Hepatic stellate cell (primary cell): ENCODE measurements at places on chromosomes 5 and 9.

DNA sequence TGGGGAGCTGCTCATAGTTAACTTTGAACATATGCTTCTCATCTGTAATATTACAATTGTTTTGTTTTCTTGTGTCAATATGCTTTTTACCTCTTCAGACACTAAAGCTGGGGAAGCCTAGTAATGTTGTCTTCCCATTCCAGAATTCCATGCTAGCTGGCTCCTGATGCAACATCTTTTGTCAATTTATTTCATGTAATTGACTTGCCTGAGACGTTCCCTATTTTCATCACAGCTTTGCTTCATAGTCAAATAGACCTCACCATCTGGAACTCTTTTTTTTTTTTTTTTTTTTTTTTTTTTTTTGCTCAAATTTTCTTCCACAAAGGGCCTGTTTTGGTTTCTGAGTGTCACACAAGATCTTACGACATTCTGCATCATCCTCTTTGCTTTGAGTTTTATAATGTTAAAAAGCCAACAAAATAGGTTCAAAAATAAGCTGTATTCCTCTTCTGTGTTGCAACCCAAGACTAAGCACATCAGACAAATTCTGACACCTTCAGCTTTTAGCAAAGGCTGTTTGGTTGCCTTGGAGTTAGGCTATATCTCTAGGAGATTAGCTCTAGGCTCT is 235.2 kb downstream of the NR3C1 start:
- DNase-seq = no peak

DNA sequence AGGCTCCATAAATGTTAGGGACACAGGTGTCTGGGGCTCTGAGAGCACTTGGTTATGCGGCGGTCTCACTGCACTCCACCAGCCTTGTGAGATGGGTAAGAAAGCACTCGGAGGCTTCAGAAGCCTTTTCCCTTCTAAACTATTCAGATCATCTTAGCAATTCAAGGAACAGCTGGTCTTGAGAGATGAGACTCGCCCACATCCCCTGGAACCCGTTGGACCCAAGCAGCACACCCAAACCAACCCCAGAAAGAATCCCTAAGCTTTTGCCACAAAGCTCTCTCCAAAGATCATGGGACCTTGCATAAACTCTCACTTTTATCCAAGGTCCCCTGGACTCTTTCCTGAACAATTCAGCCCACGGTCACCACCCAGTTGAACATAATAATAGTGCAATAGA is 90.2 kb downstream of the RAPGEF1 start:
- no peak for DNase-seq

DNA sequence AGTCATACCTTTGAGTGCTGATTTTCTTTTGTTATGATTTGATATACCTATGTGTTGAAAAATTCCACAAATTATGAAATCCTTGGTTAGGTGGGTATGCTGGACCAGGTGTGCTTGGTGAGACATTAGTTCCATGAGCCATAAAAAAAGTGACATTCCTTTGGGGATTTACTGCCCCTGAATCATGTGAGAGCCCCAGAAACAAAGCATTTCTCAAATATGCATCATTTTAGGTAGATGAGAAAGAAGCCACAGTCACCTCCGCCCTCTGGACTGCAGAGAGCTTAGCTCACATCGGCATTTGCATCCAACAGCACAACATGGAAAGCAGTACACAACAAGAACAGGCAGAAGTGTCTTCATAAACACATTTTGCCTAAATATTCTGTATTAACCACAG is 55.3 kb downstream of the DAP start:
- DNase-seq = no peak

- DNase-seq = no peak
These were observed 23.6 kb downstream of the CAMK2A start for GRCh38 chr5:150265870-150266383.

DNA sequence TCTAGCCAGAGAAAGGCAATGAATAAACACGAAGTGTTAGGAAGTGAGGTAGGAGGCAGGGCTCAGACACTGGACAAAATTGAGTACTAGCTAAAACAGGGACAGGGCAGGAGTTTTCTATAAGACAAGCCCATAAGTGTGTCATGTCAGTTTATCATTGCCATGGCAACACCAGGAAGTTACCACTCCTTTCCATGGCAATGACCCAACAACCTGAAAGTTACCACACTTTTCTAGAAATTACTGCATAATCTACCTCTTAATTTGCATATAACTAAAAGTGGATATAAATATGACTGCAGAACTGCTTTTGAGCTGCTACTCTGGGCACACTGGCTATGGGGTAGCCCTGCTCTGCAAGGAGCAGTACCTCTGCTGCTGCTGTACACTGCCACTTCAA is 442.5 kb upstream of the COX7C start:
- DNase-seq = no peak

DNA sequence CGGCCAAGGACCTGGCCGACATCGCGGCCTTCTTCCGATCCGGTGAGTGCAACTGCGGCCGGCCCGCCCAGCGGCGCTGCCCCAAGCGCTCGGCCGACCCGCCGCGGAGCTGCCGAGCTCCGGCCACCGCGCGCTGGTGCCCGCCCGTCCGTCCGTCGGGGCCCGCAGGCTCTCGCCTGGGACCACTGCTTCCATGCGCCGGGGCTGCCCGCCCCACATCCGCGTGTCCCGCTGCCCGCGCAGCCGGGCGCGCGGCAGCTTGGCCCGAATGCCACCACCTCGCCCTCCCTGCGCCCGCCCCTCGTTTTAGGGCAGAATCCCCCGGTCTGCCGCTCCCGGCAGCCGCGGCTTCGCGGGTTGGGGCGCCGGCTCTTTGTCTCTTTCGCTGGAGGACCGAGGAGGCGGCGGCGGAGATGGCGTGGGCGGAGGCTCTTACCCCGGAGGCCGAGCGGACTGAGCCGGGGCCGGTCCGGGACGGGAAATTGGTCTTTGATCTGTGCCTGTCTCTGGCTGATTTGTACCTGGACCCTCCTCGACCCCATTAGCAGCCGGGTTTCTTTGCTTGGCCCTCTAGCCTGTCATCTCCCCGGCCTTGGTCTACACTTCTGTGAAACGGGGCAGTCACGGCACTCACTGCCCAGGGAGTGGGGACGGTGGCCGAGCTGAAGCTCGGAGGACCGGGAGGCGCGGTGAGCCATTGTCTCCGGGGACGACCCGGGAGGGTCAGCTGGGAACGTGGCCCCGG is 871 bp downstream of the TRIO start:
- no peak for DNase-seq

DNA sequence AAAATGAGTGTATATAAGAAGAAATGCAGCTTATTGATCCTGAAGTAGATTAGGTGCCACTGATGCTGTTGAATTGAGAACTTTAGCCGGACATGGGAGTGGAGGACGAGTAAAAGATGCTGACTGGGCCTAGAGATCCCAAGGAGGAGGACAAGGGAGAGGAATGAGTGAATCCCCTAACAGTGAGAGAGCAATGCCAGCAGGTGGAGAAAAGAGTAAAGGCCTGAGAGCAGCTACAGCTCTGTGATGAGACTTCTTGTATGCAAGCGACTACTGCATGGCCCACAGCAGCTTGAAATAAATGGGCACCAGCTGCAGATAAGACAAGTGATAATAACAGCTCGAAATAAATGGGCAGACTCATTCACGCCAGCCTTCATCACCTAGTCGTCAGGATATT is 44.5 kb upstream of the JMY start:
- no peak for DNase-seq

GRCh38 chr5:86894056-86894455 is 276.3 kb downstream of the COX7C start:
- no peak for DNase-seq

GRCh38 chr9:81573415-81574321 is 115.7 kb downstream of the TLE1 start:
- no peak for DNase-seq
